Activated B cell treated with CpG ODN at 0.5 μM for 24 hours (primary cell): ENCODE measurements at places on chromosomes 4 and X. TPM values are rescaled to one million over a fixed set of nuclear protein-coding genes. Genes with fewer than 3 reads are reported as not detected.

Gene TCEAL3
- total RNA-seq = 7.7 and 8.5 TPM in 2 replicates

- no peak for DNase-seq
These were observed 27.7 kb upstream of the MOB1B start for GRCh38 chr4:70874268-70875156.

Gene EDA
- not detected in 2 replicates for total RNA-seq

GRCh38 chrX:107935200-107935599 is 47.0 kb downstream of the TEX13B start:
- no peak for DNase-seq

Gene MAGEA2
- total RNA-seq = not detected in 2 replicates

Gene HDX
- 2.5 and 2.9 TPM in 2 replicates for total RNA-seq

DNA sequence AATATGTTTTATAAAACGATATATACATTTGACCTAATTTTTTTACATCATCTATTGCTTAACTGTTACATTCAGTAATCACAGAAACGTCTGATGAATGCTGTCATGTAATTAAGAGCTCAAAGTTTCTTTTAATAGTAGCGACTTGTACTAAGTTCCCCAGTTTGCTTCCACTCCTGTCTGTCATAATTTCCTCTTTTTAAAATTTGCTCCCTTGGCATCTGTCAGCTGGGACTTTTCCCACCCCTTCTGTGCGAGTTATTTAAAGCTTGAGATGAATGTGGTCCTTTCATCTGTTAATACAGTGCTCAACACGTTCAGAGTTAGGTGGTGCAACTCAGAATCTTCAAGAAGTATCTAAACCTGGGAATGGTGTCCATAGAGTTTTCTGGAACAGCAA is 1.2 kb downstream of the RAP1GDS1 start:
- no peak for DNase-seq

DNA sequence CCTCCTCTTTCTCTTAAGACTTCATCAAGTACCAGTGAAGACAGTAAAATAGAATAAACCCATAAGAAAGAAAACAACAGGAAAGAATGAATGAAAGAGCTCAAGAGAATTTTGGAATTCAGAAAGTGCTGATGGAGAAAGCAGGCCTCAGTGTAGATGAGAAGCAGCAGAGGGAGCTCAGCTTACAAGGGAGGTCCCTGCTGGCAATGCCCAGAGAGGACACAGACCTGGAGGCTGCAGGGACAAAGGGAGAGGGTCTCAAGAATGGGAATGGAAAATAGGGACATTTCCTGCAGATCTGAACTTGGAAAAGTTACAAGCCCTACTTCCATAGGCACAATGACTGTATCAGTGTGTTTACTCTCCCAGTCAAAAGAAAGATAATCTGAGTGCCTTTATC is 64.5 kb upstream of the MAGEA10 start:
- no peak for DNase-seq

Gene KLHL4
- total RNA-seq = not detected in 2 replicates

Gene ASB9
- not detected in 2 replicates for total RNA-seq

Gene MRFAP1
- total RNA-seq = 93.8 and 93.9 TPM in 2 replicates

Gene LANCL3
- 0.09 and 0.12 TPM in 2 replicates for total RNA-seq

GRCh38 chr4:151143162-151143561 is 43.7 kb downstream of the RPS3A start:
- no peak for DNase-seq
